ENCODE measurements at places on chromosomes 11 and 22.

- no peaks in the 10 kb centered on the region for H3K4me1 ChIP-seq
- no peak overlapping the region for H3K4me3 ChIP-seq
- DNase-seq, result no peak
- no peak overlapping the region for H3K27ac ChIP-seq
- peaks cover 11% of the 10 kb centered on the region for H3K27me3 ChIP-seq
- H3K36me3 ChIP-seq, result no peaks in the 10 kb centered on the region
Measured at GRCh38 chr11:396511-396947, 2.5 kb downstream of the PKP3 start.

GRCh38 chr22:30183861-30184278 lies 62.7 kb downstream of the LIF start:
- peaks cover 29% of the 10 kb centered on the region for H3K27me3 ChIP-seq
- no peak overlapping the region for H3K27ac ChIP-seq
- no peaks in the 10 kb centered on the region for H3K36me3 ChIP-seq
- DNase-seq, result no peak

DNA sequence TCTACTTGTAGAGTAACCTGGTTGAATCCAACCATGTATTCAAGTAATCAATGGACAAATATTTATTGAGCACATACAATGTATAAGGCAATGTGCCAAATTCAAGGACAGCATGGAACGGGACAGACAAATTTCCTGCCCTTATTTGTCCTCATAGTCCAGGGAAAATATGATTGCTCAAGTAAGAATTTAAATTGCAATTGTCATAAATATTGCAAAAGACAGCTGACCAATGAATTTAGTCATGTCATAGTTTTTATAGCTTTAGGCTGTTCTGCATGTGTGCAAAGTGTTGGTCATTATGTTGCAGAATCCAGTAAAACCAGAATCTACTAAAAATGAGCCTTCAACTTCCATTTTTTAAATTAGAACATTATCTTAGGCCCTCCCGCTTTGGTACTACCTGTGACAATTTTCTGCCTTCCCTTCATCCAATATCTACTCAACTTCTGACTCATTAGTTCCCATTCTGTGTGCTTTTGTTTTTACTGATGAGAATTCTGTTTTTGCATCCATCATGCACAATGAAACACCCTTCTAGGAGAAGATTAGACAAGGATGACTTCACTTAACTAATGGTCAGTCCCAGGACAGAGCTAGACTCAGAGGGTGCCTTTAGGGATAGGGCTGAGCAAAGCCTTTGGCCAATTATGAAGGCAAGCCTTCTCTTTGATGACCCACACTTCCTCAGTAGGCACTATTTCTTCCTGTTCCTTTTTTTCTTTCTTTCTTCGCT lies 45.8 kb upstream of the FIBIN start:
- peaks cover under 1% of the 10 kb centered on the region for H3K27me3 ChIP-seq
- H3K36me3 ChIP-seq, result no peaks in the 10 kb centered on the region
- DNase-seq, result no peak
- no peak overlapping the region for H3K27ac ChIP-seq
- H3K4me1 ChIP-seq, result no peaks in the 10 kb centered on the region
- no peak overlapping the region for H3K4me3 ChIP-seq

DNA sequence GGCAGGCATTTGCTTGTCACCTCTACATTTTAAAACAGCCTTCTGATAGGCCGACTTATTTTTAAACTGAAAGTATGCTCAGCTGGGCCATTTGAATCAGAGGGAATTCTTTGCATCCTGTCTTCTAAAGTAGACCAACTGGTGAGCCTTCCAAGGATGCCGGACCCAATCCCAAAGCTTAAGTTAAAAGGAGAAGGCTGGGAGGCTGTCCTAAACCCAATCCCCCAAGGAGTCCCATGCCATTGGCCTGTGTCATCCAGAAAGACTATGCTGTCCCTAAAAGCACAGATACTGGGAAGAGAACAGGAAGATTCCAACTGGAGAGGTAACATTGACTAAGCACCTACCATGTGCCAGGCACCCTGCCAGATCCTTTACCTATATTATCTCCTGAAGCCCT lies 18.0 kb downstream of the TENM4 start:
- H3K27me3 ChIP-seq, result no peaks in the 10 kb centered on the region
- no peak overlapping the region for H3K27ac ChIP-seq
- peaks cover 22% of the 10 kb centered on the region for H3K4me1 ChIP-seq

- no peaks in the 10 kb centered on the region for H3K4me1 ChIP-seq
- no peak overlapping the region for H3K27ac ChIP-seq
- no peak for DNase-seq
Measured at GRCh38 chr11:116804001-116804400, 12.3 kb upstream of the APOA5 start.

DNA sequence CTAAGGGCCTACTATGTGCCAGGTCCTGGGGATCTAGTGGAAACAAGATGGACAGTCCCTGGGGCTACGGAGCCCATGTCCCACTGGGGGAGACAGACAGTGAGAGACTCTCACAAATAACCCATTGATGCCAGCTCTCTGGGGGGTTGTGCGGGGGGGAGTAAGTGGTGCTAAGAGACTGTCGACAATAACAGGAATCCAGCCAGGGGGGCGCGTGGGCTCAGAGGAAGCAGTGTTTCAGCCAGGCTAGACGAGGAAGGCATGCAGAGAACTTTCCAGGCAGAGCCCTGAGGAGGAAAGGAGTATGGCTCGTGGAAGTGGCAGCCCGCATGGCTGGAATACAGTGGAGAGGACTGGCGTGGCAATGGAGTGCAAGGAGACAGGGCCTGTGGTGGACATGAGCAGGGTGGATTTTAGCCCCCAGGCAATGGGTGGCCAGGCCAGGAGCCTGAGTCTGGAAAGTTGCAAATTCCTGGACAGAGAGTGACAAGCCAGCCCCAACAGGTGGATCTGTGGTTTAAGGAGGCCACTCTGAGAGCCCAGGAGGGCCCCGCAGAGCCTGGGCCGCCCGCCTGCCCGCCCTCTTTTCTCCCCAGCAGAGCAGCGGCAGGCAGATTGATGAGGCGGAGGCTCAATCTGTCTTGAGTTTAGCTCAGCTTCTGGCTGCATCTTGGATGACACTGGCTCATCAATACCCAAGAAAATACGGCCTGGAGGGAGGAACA lies 40.0 kb upstream of the TCF20 start:
- peaks cover 53% of the 10 kb centered on the region for H3K4me1 ChIP-seq
- H3K4me3 ChIP-seq, result no peak overlapping the region
- peaks cover 57% of the 10 kb centered on the region for H3K27me3 ChIP-seq
- H3K36me3 ChIP-seq, result no peaks in the 10 kb centered on the region

DNA sequence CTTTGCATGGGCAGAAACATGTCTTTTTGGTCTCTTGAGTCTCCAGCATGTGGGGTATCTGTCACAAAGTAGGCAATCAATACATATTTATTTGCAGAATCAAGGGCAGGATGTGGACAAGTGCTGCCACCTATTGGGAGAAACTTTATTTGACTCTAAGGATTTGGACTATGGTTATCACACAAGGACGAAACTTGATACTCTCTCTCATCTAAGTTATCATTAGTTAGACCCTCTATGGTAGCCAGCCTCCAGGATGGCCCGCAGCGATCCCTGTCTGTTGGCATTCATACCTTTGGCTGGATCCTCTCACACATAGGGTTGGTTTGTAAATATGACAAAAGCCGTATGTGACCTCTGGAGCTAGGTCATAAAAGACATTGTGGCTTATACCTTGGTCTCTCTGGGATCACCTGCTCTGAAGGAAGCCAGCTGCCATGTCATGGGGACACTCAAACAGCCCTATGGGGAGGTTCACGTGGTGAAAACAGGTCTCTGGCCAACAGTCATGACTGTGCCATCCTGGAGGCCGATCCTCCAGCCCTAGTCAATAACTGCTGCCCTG lies 1.1 kb upstream of the FBXO7 start:
- peaks cover 13% of the 10 kb centered on the region for H3K4me1 ChIP-seq
- no peak overlapping the region for H3K27ac ChIP-seq
- peaks cover 12% of the 10 kb centered on the region for H3K27me3 ChIP-seq

DNA sequence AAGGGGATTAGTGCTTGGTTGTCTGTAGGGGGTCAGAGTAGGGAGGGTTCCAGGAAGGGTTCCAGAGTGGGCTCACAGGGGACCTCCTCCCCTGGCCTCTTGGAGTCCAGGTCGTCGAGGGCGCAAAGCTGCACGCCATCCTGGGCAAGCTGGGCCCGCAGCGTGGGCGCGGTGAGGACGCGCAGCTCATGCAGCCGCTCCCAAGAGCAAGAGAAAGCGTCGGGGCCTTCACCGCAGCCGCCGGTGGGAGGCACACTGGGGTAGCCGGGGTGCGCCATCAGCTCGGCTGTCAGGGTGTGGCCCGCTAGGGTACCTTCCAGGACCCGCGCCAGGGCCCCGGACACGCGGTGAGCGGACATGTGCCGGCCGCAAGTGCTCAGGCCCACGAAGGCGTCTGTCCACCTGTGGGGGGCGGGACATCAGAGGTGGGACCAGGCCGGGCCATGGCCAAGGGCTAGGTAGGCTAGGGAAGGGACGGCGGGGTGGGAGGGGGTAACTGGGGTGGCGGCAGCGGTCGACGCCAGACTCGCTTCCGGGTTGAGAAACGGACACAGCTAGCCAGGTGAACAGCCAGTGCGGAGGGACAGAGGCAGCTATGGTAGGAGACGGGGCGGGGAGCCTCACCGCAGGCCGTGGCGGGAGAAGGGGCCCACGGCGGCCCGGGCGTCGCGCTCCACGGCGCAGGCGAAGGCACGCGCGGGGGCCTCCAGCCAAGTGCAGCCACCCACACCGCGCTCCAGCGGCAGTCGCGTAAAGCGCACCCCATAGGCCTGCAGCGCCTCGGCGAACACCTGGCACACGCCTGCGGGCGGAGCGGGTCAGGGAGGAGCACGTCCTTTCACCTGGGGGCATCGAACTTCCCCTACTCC lies 1.2 kb downstream of the YDJC start:
- peaks cover 9% of the 10 kb centered on the region for H3K36me3 ChIP-seq
- H3K4me1 ChIP-seq, result peaks cover 32% of the 10 kb centered on the region
- peak overlapping the region; percentile 85 for H3K4me3 ChIP-seq
- peak overlapping the region; percentile 29 for H3K27ac ChIP-seq
- H3K27me3 ChIP-seq, result no peaks in the 10 kb centered on the region

- peaks cover 51% of the 10 kb centered on the region for H3K4me1 ChIP-seq
- H3K4me3 ChIP-seq, result no peak overlapping the region
- DNase-seq, result no peak
- H3K27ac ChIP-seq, result peak overlapping the region; percentile 51
- peaks cover 3% of the 10 kb centered on the region for H3K27me3 ChIP-seq
- H3K36me3 ChIP-seq, result no peaks in the 10 kb centered on the region
Measured at GRCh38 chr11:47987781-47988180, 7.4 kb downstream of the PTPRJ start.

DNA sequence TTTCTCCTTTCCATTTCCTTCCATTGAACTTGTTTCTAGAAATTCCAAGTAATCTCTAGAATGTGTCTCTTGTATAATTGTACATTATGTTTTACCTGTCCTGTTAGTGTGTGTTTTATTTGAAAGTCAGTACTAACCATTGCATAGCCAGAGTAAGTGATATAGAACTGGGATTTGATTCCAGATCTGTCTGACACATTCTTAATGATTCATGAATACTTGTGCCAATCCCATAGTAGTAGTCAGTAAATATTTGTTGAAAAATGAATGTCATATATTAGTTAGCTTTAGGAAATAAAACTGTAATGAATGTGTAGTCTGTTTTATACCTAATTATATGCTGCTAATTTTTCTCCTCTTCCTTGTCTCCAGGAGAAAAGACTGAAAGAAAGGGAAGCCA lies 186.9 kb downstream of the DDX10 start:
- H3K4me3 ChIP-seq, result no peak overlapping the region
- H3K27me3 ChIP-seq, result no peaks in the 10 kb centered on the region
- H3K27ac ChIP-seq, result no peak overlapping the region
- no peaks in the 10 kb centered on the region for H3K36me3 ChIP-seq

- H3K27me3 ChIP-seq, result peaks cover 33% of the 10 kb centered on the region
- H3K4me3 ChIP-seq, result no peak overlapping the region
- no peaks in the 10 kb centered on the region for H3K36me3 ChIP-seq
- no peak overlapping the region for H3K27ac ChIP-seq
Measured at GRCh38 chr11:34254011-34254410, 103.8 kb downstream of the ABTB2 start.

DNA sequence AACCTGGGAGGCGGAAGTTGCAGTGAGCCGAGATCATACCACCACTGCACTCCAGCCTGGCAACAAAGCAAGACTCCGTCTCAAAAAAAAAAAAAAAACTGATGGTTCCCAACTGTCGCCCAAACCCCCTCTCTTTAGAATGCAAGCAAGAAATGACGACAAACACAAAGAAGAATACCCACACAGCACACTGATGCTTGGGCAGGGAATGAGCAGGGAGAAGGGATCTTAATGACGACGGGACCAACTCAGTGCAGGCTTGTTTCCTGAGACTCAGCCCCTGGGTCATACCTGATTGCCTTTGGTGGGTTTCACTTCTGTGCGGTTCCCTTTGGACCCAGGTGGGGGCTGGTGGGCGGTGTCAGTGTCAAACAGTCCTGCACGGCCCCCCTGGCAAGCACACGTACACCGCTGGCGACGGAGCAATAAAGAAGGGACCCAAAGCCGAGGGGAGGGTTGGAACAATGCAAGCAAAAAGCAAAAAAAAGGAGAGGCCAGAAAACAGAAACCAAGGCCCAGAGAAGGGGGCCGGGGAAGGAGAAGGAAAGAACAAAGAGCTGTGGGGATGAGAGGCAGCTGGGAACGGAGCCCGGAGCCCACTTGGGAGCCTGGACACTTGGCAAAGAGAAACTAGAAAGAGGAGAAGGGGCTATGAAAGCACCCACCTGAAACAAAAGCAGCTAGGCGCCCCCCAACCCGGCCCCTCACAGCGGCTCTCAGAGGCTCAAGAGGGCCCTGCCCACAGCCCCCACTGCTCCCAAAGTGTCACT lies 99.6 kb downstream of the CELSR1 start:
- DNase-seq, result no peak
- H3K4me1 ChIP-seq, result peaks cover 19% of the 10 kb centered on the region
- peaks cover 4% of the 10 kb centered on the region for H3K36me3 ChIP-seq
- peak overlapping the region; percentile 29 for H3K27ac ChIP-seq
- peaks cover 4% of the 10 kb centered on the region for H3K27me3 ChIP-seq
- peak overlapping the region; percentile 37 for H3K4me3 ChIP-seq

GRCh38 chr11:94776351-94777321 lies 8.5 kb downstream of the AMOTL1 start:
- H3K4me3 ChIP-seq, result no peak overlapping the region
- no peak for DNase-seq
- peak overlapping the region; percentile 43 for H3K27ac ChIP-seq
- peaks cover 17% of the 10 kb centered on the region for H3K4me1 ChIP-seq
- no peaks in the 10 kb centered on the region for H3K27me3 ChIP-seq
- H3K36me3 ChIP-seq, result peaks cover 33% of the 10 kb centered on the region

Measured in nephron progenitor cell (in vitro differentiated cells).